Stimulated activated CD8-positive, alpha-beta memory T cell treated with anti-CD3 and anti-CD28 coated beads, Interleukin-2, amount 100 ng/mL, for 1 hour (primary cell): ENCODE measurements at places on chromosomes 4 and X.

GRCh38 chrX:53422861-53423306 lies at the start of gene RIBC1:
TSS of gene RIBC1 (plus strand) at chrX:53422873. CDS start at chrX:53426277, 3,404 bp downstream.
- no peak for DNase-seq

GRCh38 chr4:122652379-122652778 lies 31.5 kb upstream of the IL21 start:
- DNase-seq, result peak; percentile 10

- no peak for DNase-seq
Observed at GRCh38 chr4:100641336-100641735, 123.5 kb upstream of the EMCN start.

- no peak for DNase-seq
Observed at GRCh38 chr4:146235654-146236177, 21.4 kb downstream of the REELD1 start.

GRCh38 chrX:51847463-51847862 lies 46.0 kb upstream of the MAGED1 start:
- DNase-seq, result no peak

- no peak for DNase-seq
Observed at GRCh38 chr4:17933126-17933525, 88.4 kb downstream of the LCORL start.

DNA sequence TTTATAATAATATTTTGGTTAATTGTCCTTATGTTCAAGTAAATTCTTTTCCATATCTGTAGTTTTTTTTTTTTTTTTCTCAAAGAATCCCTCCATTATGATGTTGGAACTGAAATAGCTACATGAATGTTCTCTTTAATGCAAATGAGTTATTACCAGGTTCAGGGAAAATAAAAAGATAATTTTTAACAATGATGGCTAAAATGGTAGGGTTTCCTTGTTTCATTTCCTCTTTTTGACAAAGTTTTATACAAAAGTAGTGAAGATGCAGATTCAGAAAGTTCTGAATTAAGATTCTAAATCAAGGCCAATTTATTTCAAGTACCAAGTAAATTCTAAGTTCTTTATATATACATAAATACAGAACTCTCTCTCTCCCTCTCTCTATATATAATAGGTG lies 779.0 kb upstream of the INTU start:
- no peak for DNase-seq

GRCh38 chrX:97854086-97854485 lies 970.4 kb downstream of the RPA4 start:
- no peak for DNase-seq

GRCh38 chr4:145107126-145107525 lies 9.0 kb downstream of the ABCE1 start:
- no peak for DNase-seq

DNA sequence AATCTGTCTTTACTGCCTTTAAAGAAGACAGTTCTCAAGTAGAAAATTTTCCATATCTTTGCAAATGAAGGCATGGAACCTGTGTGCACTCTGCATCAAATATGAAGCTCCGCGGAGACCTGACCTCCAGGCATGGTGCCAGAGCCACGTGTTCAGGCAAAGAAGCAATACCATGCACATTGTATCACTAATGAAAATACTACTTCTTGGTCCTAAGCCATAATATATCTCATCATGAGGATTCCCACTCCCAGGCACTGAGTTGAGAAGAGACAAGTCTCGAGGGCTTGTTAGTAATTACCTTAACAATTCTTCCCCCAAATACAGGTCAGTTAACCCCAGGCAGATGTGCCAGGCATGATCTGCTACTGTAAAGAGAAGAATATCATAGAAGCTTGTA lies 56.7 kb downstream of the PCDH19 start:
- DNase-seq, result no peak

GRCh38 chr4:152476796-152477195 lies 59.1 kb downstream of the FBXW7 start:
- DNase-seq, result no peak

DNA sequence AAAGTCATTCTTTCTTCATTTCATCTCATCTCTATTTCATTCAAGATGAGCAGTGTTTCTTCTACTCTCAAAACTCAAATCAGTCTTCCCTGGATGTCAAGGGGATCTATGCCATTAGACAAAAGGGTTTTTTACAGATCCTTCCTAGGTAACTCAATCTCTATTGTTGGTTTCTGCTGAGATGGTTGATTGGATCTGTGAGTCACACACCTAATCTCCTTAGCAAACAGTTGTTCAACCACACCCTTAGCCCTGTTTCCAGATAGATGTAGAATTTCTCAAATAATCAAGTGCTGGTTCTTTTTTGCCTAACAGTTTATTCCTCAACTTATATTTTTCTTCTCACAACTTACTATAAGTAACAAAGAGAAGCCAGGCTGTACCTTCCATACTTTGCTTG lies 200.5 kb downstream of the KDR start:
- no peak for DNase-seq

GRCh38 chr4:149931431-149931830 lies 115.8 kb upstream of the IQCM start:
- no peak for DNase-seq

- no peak for DNase-seq
Observed at GRCh38 chr4:37652747-37653527, 33.2 kb downstream of the RELL1 start.

GRCh38 chr4:169615467-169616106 lies 3.2 kb upstream of the NEK1 start:
- DNase-seq, result no peak

GRCh38 chr4:56752985-56753384 lies 68.5 kb downstream of the SPINK2 start:
- no peak for DNase-seq

GRCh38 chr4:140106289-140106844 lies 47.6 kb downstream of the MAML3 start:
- DNase-seq, result no peak

DNA sequence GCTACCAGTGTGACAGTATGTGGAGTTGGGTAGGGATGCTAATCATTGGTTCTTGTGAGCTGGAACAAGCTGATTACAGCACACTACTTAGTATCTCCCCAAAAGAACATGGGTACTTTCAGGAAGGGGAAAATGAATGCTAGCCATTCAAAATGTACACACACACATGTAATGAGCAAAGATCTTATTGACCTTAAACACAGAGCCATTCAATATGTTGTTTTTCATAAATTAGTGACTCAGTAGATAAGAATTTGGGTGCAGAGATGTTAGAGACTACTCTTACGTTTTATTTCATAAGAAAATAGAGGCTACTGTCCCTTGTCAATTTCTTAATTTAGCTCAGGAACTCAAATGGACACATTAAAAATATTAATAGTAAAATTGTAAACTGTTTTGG lies 509.5 kb upstream of the ATOH1 start:
- no peak for DNase-seq

GRCh38 chr4:38710053-38710452 lies 46.1 kb downstream of the KLF3 start:
- no peak for DNase-seq

GRCh38 chrX:15785176-15785750 lies 5.0 kb upstream of the ZRSR2 start:
- DNase-seq, result no peak

GRCh38 chr4:126271292-126271691 lies 956.5 kb downstream of the FAT4 start:
- no peak for DNase-seq

DNA sequence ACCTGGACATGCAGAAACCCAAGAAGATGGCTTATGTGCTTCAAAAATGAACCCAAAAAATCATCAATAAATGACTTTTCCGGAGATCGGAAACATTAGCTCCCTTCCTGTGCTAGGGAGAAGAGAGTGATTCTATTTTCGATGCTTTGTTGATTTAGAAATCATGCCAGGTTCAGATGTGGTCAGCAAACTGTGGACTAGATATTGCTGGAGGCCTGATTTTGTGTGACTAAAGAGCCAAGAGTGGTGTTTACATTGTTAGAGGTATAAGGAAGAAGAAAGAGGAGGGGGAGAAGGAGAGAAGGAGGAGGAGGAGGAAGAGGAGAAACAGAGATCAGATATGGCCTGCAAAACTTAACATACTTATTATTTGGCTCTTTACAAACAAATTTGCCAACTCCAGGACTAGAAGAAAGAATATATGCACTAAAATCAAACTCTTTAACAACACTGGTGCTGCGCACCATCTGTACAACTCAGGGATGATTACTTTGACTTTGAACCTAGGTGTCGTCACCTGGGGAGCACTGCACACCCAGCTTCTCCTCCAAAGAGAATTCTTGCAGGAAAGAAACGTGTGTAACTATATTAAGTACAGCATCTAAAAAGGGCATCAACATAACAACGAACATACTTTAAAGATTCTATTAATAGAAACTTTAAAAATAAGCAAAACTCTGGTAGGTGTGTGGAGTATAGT lies 664.9 kb upstream of the LCORL start:
- DNase-seq, result no peak

GRCh38 chr4:165556383-165556782 lies 177.6 kb downstream of the CPE start:
- DNase-seq, result no peak

DNA sequence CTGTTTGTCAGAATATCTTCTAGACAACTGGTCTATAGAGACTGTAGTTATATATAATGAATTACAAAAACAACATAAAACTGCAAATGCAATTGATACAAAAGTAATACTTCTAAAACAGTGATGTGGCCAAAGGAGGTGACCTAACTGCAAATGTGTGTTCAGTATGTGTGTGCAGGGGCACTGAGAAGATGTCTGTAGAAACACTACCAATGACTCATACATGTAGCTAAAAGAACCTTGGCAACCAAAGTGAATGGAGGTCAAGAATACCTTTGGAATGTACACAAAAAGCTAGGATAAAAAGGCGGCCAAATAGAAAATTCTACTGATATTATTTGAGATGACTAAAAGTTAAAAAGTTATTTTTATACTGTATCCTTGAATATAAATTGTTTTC lies 261.8 kb downstream of the CAMK2D start:
- no peak for DNase-seq

- DNase-seq, result no peak
Observed at GRCh38 chr4:75107755-75108612, 175.1 kb downstream of the PARM1 start.

- no peak for DNase-seq
Observed at GRCh38 chr4:154276496-154276895, 215.1 kb downstream of the DCHS2 start.

DNA sequence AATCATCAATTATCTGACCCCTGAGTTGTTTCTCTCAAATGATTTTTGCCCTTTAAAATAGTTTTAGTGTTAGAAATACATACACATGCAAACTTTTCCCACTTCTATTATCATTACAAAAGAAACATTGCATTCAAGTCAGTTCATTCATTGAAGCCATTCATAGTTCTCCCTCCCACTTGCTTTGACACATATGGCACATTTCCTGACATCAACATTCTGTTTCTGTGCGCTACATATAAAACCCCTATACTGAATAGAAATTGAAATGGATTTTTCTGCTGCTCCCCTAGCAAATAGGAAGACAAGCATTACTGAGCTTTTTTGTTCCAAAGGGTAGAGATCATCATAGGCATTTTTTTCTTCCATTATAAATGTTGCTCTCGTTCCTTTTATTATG lies 497.9 kb upstream of the PCDH10 start:
- no peak for DNase-seq

DNA sequence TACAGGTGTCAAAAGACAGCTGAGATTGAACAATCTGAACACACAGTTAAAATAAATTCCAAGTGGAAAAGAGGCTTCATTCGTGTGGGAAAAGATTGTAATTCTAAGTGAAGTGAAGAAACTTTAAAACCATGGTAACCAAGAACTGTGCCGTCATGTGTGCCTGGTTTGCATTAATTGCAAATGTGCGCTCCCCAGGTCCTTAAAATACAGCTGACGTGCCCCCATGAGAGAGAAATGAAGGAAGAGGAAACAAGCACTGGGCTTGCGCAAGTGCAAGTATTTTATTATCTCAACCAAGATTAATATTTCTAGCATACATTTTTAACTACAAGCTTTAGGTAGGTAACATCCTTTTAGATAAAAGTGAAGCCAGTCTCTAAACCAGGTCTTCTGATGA lies 92.5 kb downstream of the PARM1 start:
- no peak for DNase-seq

GRCh38 chrX:40468033-40468846 lies 112.5 kb upstream of the ATP6AP2 start:
- DNase-seq, result no peak
